NCI-H69 (cell line): ENCODE measurements at places on chromosomes 7 and 10.

DNA sequence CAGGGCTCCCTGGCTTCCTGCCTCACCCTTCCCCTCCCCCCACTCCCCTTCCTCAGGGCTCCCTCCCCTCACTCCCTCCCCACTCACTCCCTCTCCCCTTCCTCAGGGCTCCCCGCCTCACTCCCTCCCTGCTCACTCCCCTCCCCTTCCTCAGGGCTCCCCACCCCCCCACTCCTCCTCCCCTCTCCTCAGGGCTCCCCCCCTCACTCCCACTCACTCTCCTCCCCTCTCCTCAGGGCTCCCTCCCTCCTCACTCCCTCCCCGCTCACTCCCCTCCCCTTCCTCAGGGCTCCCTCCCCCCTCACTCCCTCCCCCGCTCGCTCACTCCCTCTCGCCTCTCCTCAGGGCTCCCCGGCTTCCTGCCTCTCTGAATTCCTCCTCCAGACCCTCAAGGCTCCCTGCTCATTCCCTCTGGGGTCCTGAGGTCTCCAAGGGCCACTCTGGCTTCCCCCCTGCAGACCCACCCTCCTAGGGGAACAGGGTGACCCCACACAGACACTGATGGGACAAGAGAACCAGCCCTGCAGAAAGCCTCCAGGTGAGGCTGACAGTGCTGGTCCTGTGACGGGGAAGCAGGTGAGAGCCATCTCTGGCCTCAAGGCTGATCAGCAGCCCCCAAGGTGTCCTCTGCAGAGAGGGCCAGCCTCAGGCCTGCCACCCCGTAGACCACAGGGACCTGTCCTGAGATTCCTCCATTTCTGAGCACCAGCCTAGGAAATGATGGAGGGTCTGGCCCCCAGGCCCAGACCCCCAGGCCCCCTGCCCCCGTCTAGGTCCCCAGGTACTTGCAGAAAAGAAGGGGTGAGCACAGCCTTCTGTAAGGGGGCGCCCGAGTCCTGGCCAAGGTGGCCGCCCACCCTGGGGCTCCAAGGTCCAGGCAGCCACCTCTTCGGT, 47.2 kb downstream of the PWWP2B start:
- peak; percentile 95 for DNase-seq

GRCh38 chr10:70752571-70752970, 32.6 kb downstream of the TBATA start:
- no peak for DNase-seq

DNA sequence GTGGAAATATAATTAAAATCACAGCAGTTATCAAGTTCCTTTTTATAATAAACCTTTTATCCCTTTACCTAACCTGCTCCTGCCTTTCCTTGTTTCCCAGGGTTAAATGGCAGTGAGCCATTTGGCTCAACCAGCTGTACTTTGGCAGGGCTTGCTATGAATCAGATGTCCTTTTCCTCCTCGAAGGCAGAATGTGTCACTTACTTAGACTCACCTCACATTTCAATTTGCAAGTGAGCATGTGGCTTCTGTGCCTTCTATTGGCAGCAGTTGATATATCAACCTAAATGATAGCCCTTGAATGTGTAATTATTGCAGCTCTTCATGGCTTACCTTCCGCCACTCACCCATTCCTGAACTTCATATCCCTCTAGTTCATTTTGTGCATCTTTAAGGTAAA, 301.7 kb downstream of the CSTF2T start:
- peak; percentile 70 for DNase-seq

GRCh38 chr7:80632139-80632538, 6.3 kb upstream of the CD36 start:
- no peak for DNase-seq

GRCh38 chr7:101395376-101395775, 32.7 kb downstream of the COL26A1 start:
- DNase-seq = no peak

DNA sequence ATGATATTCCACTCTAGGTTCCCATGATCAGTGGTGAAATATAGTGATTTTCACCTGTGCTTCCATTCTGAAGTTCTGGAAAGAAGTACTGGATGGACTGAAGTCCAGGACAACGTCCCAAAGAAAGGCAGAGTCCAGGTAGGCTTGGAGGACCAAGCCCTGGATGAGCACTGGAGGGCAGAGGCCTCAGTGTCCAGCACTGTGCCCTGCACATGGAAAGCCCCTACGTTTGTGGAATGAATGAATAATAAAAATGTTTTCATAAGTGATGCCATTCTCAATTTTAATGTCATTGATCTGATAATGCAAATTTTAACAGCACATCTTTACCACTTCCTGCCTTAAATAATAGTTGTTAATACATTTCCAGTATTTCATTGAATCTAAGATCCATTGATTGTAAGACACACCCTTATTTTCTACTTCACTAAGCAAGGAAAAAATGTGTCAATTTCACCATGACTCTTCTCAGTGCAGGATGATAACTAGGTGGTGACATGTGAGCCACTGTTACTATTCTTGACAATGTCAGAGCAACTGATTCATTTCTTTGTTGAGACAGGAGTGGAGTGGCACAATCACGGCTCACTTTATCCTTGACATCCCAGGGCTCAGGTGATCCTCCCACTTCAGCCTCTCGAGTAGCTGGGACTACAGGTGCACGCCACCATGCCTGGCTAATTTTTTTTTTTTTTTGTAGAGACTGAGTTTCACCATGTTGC, 35.2 kb downstream of the ZNF783 start:
- DNase-seq = no peak
